ENCODE measurements at places on chromosomes 4 and X.

DNA sequence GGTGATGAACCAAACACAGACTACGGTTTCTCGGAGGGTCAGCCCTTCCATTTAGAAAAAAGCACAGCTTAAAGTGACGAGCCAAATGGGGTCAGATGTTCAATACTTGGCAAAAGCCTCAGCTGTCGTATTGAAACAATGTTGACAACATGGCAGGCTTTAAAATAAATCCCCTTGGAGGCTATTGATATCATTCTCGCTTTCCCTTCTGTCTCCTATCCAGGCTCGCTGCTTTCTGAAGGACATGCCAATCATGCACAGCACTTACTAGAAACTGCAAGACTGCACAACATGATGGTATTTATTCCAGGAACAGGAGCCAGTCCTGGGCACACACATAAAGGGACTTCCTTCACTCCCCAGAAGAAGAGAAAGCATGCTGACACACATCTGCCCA is 137.9 kb downstream of the SLC7A11 start:
- no peak for DNase-seq

DNA sequence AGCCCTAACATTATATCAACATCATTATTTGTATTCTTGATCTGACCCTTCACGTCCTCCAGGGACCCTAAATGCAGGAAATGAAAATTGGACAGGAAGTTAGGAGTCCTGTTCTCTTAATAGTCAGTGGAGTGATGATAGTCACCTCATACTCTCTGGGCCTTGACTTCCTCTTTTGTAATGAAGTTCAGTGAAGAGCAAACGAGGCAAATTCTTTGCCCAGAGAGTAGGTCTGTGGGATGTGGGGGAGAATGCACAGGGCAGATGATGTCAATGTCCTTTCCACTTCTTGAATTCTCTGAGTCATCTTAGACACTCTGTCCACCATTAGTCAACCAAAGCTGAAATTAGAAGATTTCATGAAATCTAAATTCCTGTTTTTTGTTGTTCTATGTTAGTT is 17.1 kb upstream of the GPRIN3 start:
- no peak for DNase-seq

- DNase-seq, result no peak
Measured at GRCh38 chr4:177008071-177008835, 215.5 kb upstream of the VEGFC start.

DNA sequence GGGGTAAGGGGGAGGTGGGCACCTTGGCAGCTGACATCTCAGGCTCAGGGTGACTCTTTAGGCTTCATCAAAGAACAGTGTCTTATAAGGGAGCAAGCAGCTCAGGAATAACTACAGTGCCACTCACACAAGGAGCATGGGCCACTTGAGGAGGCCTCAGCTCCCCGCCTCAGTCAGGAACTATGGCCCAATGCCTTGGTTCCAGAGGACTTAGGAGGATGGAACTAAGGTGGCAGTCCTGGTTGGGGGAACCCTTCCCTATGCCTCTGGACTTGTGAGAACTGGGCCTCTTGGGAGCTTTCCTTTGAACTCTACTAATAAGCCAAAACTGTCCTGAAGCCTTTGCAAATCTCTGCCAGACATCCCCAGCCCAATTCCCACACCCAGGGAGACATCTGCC is 160.6 kb downstream of the EFNB1 start:
- no peak for DNase-seq

DNA sequence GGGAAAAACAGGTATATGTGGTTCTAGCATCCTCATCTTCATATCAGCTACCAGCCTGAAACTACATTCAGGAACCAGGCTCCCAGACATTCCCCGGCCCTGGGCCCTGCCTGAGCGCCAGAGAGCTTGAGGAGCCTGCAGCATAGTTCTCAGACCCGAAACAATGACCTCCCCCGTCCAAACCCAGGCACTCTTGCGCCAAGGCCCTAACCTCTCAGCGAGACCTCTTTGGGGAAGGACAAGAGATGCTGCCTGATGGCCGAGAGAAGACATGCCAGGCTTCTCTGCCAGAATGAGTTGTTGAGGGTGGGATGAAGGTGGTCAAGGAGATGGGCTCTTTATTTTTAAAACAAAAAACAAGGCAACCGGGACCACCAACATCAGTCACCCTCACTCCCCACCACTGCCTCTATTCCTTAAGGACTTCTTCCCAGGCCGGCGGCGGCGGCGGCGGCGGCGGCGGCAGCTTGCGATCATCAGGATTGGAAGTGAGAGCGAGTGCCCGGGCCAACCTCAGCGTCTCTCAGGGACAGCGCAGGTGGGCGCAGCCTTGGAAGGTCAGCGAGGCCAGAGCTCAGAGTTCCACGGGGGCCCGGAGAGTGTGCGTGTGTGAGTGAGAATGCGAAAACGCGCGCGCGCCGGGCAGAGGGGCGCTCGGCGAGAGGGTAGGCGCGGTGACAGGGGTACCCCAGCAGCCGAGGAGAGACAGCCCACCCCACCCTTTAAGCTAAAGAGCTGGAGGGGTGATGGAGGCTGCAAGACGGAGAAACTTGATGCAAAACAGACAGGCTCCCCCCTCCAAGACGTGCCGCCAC is 601 bp downstream of the INPP4B start:
- DNase-seq, result no peak

DNA sequence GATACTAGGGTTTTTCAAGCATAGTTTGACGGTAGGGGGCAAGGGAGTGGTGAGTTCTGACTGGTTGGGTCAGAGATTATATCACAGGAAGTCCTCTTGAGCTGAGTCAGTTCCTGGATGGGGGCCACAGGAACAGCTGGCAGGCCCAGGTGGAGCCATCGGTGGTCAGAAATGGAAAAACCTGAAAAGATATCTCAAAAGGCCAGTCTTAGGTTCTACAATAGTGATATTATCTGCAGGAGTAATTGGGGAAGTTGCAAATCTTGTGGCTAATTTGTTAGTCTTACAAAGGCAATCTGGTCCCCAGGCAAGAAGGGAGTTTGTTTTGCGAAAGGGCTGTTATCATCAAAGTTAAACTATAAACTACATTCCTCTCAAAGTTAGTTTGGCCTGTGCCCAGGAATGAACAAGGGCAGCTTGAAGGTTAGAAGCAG is 159.3 kb downstream of the PTCHD1 start:
- no peak for DNase-seq

DNA sequence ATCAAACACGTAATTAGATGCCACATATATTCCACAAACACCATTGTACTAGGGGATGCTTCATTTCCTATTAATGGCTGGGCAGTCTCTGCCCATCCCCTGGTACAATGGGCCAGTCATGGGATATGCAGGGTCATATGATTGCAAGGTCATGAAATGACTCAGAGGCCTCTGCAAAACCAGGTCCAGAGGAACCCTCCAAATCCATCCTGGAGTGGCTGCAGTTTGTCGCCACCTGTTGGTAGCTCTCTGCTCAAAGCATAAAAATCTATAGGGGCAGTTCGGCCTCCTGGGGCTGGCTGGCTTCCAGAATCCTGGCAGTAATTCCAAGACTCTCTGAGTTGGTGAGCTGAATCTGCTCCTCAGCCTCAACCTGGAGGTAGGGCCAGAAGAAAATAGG is 22.9 kb upstream of the PUDP start:
- DNase-seq, result no peak

DNA sequence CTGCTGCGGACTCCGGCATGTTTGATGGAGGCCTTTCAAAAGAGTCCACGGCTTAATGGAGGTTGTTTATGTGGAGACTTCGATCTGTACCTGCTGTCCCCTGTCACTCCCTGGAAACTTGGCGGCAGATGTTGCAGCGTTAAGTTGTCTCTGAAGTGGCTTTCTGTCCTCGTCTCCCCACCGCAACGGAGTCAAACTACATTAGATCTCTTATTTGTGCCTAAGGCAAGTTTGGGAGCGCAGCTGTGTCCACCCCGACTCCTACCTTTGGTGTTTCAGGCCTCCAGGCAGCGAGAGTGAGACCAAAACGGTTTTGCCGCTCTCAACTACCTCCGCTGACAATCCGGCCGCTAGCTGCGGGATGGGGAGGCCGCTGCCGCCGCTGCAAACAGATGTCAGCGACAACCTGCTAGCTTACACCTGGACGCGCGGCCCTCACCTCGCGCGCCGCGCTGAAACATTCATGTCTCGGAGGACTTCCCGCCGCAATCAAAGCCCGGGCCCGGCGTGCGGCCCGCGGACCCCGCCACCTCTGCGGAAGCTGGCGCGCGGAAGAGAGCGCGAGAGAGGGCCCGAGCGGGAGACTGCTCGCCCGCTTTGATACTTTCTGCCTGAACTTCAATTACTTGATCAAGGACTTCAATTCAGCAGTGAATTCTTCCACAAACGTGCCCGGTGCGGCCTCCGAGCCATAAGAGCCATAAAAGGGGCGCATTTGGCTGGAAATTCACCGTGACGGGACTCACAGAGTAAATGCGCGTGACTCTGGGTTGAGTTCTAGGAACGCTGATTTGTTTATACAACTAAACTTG is 108.4 kb downstream of the ANTXR2 start:
- DNase-seq, result no peak

Measured in NCI-H1105 (cell line).